Activated naive CD4-positive, alpha-beta T cell treated with anti-CD3 and anti-CD28 coated beads, Interleukin-2, amount 50 U/mL, for 72 hours (primary cell): ENCODE measurements at places on chromosomes 13 and 19. TPM values are rescaled to one million over a fixed set of nuclear protein-coding genes. Genes with fewer than 3 reads are reported as not detected.

DNA sequence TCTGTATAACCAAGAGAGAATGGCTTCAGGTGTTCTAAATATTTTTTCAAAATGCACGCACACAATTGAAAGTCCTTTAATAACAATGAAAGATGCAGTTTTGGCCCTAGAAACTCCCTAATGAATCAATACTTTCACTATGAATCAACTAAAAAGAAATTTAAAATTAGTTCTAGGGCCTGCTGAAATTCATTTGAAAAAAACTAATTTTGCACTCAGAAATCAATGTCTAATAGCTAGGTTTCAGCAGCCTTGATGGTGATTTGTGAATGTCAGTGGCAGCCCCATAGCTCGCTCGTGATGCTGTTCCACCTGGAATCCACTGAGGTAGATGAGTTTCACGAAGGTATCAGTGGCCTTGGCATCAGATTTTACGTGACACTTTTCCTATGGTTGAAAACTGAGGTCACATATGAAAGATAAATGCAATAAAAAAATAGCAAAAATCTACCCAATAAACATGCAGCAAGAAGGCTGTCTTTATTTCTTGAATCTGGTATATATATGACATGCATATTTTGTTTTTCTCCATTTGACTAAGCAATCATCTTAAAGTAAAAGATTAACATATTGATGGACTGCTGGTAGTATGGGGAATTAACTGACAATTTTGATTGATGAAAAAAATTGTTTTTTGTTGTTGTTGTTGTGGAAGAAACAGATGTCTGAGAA lies 141.0 kb downstream of the AKAP11 start:
- DNase-seq = no peak

GRCh38 chr13:64662887-64663593 lies 2567.1 kb downstream of the PCDH9 start:
- DNase-seq = no peak

DNA sequence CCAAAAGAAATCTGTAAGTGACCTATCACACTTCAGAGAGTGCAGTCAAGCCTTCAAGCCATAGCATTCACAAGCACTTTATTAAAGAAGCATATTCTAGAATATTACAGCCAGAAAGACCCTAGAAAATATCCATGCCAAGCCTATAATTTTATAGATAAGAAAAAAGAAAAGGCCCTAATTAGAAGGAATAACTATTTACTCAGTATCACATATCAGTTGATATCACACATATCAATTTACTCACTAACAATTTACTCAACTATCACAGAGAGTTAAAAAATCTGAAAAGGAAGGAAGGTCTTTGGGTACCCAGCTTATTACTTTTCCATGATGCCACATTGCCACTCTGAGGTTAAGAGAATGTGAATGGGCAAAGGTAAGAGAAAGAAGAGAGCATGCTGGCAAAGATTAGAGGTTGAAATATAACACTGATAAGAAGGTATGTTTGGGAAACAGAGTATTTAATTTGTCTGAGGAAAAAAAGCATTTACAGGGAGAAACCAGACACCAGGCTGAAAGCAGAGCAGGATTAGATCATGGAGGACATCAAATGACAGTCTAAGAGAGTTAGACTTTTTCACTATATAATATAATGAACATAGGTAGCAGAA lies 186.2 kb downstream of the VWA8 start:
- DNase-seq = no peak

DNA sequence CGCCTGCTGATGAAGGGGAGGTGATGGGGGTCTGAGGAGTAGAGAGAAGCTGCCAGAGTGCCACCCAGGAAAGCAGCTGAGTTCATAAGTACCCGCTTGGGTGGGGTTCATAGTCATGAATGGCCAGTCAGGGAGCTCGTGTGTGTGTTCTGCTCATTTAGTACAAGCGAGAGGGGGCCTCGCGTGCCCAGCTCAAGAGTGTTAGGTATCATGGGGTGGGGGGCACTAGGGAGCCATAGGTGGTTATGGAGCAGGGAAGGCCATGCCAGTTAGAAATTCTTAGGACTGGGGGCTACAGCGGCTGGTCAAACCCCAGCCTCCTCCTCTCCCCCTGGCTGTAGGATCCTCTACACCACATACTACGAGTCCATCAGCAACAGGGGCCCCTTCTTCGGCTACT lies 46.8 kb downstream of the CD320 start:
- no peak for DNase-seq

DNA sequence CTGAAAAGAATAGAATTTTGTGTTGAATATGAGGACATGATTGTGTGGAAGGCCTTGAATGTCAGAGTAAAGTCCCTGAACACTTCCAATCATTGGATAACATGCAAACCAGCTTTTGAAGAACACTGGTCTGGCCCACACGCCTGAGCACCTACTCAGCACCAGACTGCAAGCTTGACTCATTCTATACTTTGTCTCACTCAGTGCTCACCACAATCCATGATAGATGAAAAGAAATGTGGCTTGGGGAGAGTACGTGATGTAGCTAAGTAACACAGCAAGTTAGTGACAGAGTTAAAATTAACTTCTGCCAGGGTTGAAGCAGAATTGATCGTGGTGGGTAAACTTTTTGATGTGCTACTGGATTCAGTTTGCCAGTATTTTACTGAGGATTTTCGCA lies 12.0 kb downstream of the DLEU7 start:
- no peak for DNase-seq

GRCh38 chr13:27953676-27954405 lies 15.3 kb downstream of the CDX2 start:
- peak; percentile 88 for DNase-seq

DNA sequence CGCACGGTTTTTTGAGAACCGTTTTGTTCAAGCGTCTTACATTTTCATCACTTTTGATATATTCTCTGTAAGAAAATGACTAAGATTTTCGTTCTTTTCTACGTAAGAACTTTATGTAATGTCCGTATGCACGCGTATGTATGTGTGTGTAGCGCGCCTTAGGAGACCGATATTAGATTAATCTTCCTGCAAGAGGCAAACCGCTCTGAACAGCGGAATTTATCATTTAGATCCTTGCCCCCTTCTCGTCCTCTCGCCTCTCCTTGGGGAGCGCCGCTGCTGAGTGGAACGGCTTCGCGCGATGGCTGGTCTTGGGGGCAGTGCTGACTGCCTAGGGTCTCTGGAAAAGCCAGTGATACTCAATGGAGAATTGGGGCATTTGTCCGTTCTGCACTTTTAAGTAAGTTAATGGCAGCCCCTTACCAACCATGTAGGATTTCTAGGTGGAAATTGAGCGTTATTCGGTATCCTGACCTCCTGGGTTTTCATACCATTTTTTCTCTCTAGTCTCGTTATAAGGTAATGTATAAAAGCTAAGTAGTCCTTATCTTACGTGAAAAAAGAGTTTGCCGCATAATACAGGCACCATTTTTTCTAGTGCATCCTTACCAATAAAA lies 4.7 kb downstream of the MAB21L1 start:
- DNase-seq = no peak

GRCh38 chr19:34457446-34457845 lies 24.1 kb upstream of the WTIP start:
- no peak for DNase-seq

DNA sequence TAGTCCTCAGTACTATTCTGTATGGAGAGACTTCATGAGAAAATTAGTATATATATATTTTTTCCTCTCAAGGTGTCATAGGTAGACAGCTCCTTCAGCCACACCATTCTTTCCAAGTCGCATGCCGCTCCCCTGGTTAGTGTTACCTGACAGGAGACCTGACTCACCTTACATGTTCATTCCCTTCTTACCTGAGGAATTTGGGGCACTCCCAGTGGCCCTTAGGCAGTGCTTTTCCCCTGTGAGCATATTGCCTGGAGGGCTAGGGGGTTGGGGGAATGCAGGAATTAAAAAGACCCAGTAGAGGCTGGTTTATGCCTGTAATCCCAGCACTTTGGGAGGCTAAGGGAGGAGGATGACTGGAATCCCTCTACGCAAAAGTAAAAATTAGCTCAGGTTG lies 9.0 kb upstream of the ACTN4 start:
- no peak for DNase-seq

DNA sequence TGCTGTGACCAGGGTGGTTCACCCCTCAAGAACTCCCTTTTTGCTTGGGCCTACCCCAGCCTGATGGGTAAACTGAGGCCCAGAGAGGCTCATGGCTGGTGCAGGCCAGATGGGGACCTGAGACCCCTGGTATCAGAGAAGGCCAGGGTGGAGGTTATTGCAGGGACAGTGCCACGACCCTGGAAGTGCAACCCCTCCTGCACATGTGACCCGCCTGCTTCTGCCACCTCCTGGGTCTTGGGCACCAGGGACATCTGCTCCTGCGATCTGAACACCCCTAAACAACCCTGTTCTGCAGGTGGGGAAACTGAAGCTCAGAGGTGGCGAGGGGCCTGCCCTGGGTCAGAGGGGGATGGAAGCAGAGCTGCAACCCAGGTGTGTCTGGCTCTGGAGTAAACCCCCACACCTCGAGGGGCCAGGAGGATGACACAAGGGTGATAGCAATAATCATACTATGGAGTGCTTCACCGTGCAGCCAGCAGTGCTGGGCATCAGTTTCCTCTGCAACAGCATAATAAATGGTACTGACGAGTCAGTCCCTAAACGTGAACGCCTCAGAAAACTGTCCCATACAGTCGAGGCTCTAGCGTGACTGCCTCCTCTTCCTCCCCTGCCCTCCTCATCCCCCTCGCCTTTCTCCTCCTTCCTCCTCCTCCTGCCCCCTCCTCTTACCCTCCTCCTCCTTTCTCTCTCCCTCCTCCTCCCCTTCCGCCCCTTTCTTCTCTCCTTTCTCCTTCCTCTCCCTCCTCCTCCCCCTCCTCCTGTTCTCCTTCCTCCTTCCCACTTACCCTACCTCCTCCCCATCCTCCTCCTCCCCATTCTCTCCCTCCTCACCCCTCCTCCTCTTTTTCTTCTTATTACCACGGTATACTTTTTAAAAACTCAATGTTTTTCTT lies 4.3 kb downstream of the YJEFN3 start:
- DNase-seq = no peak

DNA sequence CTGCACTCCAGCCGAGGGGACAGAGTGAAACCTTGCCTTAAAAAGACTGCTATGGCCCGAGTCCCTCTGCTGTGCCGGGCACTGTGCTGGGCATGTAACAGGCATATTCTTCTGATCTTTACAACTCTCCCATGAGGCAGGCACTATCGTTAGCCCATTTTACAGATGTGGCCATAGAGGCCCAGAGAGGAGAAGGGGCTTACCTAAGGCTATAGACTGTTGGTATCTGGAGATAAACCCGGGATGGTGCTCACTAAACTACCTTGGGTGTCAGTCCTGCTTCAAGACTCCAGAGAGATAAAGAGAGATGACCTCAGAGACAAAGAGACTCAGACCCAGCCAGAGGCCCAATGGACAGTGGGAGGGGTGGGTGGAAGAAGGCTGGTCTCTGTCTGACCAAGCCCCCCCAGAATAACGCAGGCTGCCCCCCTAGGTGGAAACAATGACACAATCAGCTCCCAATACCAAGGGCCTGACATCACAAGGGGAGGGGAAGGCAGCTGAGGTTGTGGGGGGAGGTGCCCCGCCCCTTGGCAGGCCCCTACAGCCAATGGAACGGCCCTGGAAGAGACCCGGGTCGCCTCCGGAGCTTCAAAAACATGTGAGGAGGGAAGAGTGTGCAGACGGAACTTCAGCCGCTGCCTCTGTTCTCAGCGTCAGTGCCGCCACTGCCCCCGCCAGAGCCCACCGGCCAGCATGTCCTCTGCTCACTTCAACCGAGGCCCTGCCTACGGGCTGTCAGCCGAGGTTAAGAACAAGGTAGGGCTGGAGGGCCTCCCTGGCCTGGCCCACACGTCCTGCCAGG lies at the start of gene CNN1:
Gene CNN1 (plus strand): TSS at position 620 of the 805 bp plus-strand sequence. CDS start 77 bp downstream, at position 697.
- no peak for DNase-seq

DNA sequence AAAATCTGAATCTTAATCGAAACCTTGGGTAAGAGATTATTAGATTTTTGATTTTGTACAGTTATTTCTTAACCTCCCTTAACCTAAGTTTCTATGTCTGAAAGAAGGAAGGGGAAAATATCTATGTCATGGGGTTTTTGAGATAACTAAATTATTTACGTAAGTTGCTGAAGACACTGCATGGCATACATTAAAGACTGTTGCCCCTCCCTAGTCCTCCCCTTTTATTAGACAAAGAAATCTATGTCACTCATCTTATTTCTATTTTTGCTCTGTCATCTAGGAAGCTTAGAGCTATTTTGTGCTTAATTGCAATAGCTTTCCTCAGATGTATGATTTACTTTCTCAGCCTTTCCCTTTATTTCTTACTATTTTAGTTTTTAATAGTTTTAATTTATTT lies 15.0 kb downstream of the COG6 start:
- DNase-seq = no peak

DNA sequence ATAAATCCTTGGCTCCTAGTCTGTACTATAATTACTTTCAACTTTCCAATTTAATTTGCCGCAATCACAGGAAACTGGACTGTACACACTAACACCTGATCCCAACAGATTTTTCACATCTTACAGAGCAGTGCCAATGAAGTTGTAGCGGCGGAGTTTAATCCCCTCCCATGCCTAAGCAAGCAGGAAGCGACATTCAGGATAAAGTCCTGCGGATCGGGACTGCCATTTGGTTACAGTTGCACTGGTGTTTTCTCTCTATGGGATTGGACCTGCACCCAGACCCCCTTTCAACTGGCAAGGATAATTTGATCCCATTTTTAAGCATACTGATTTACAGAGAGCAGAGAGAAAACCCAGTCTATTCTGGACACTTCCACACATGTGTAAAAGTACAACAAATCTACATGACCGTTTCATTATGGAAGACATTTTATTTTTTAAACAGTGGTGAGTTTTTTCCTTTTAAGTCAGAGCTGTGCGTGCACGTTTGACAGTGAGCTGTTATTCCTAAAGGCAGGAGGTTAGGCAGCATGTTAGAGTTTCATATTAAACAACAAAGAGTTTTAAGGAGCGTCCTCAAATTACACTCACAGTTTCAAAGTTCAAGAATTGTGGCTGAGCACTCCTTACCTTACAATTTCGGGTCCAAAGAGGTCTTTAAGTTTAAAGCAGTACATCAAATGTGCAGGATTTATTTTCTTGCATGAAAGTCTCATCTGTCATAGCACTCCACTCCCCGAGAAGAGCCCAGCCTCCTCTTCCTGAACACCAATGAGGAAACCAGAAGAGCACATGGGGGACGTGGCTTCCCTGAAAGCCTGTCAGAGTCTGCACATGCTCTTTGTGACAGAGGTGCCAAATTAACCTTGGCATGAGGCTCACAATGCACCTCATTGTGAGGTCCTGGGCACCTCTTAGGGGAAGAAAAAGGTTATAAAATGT lies 141.6 kb upstream of the RFC3 start:
- DNase-seq = peak; percentile 11

GRCh38 chr19:6590258-6590826 lies 608 bp downstream of the CD70 start:
- DNase-seq = no peak

Gene OR4F17
- not detected for total RNA-seq

Gene SYCN
- total RNA-seq = not detected

Gene MAST1
- total RNA-seq = 4.6 TPM

Gene TGDS
- 22.9 TPM for total RNA-seq
